ENCODE measurements at places on chromosomes 3 and 15. TPM values are rescaled to one million over a fixed set of nuclear protein-coding genes. Genes with fewer than 3 reads are reported as not detected.

DNA sequence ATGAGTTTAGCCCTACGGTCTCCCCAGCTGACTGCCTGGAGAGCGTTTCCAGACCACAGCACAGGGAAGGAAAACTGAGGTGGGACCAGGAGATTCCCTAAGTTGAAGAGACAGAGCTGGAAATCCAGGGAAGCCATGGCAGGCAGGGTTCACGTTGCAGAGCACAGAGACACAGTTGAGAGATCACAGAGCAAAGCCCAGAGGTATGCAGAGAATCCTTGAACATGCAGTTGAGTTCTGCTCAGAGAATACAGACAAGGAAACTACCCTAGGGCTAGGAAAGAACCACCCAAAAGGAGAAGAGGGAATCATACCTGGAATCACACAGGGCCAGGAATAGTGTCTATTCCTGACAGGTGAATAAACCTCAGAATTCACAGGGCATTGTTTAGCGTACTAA, 14.3 kb downstream of the SLC28A1 start:
- no peak for DNase-seq

DNA sequence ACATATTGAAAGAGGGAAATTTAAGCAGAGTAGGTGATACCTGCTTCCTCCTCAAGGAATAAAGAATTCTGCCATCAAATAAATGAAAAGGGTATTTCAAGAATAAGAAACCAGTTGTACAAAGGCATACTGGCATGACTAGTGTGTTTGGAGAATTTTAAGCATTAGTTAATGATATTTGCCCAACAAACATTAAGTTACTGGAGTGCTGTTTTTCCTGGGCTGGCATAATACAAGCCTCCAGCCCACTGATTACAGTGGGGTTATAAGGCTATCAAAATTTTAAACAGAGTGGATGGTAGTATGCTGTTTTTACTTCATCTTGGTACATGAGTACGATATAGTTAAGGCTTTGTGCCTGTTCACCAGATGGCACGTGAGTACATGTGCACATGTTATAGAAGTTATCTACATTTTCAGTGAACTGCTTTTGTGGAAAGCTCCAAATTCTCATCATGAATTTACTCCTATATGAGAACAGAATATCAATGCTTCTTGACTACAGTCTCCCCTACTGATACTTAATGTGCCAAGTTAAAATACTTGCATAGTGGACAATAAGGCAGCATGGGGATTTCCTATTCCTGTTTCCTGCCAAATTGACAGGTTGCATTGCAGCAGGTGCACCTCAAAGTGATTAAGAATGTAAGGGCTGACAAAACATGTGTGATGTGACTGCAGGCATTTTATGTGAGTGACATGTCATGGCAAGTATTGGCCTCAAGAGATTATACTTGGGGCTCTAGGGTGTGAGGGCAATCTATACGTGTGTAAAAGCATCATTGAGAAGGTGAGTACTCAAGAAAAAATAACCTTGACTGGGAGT, 14.9 kb downstream of the NAALADL2 start:
- DNase-seq = no peak

- DNase-seq = no peak
Observed at GRCh38 chr3:48030188-48030587, 14.0 kb upstream of the MAP4 start.

GRCh38 chr3:170240671-170241070, 18.4 kb downstream of the PRKCI start:
- DNase-seq = no peak

Gene AMIGO3
- 0.43 TPM for total RNA-seq

Gene TMEM45A
- 30.9 TPM for total RNA-seq

All from ascending aorta (tissue), 2 donors.